Stimulated activated CD4-positive, alpha-beta T cell treated with anti-CD3 and anti-CD28 coated beads, Interleukin-2, amount 100 ng/mL, for 4 hours (primary cell): ENCODE measurements at places on chromosomes 16 and 17.

GRCh38 chr16:84486126-84486525 is 18.3 kb downstream of the MEAK7 start:
- DNase-seq = no peak

- DNase-seq = no peak
These were observed 153.8 kb downstream of the MSI2 start for GRCh38 chr17:57410169-57410568.

- no peak for DNase-seq
These were observed 3.3 kb upstream of the CARHSP1 start for GRCh38 chr16:8872071-8872470.

GRCh38 chr17:61406971-61407911 is 7.6 kb downstream of the TBX2 start:
- DNase-seq = no peak

DNA sequence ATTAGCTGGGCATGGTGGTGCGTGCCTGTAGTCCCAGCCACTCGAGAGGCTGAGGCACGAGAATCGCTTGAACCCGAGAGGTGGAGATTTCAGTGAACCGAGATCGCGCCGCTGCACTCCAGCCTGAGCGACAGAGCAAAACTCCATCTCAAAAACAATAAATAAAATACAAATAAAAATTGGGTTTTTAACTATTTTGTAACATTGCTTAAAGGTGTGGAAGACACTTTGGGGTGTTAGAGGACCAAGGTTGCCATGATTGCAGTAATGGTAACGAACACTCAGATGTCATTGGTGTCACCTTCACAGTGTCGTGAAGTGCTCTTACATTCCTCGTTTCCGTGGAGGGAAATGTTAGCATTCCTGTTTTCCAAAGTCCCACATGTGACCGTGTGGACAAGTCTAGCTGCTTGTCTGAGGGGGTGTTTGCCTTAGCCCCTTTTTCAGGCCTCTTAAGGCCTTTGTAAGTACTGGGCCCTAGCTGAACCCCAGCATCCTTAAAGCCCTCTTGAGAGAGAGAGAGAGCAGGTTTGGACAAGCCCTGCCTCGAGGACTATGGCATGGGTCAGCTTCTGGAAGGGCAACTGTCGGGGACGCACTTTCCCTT is 8.6 kb downstream of the C16orf96 start:
- no peak for DNase-seq

DNA sequence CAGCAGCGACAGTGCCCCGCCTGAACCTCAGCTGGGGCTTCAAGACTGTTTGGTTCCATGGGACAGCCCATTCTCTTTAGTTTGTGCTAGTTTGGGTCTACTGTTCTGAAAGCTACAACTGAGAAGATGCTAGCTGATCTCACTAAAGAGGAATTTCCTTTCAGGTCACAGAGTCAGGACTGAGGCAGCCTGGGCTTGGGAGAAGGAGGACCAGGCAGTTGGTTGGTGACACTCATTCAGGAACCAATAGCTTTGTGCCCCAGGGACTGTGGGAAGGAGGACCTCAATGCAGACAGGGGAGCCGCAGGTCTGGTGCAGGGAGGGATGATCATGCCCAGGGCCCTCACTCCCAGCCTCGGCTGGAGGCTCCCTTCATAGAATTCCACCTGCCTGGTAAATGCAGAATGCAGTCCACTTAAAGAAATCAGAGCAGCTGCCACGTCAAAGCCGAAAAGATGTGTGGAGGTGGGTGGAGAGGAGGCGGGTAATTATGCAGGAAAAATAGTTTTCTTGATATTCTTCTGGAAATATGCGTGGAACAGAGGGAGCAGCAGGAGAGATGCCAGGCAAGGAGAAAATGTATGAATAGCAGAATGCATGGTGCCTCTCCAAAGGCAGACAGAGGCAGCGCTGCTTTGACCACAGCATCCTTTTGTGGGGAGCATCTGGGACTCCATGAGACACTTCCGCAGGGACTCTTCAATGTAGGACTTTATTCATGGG is 32.6 kb upstream of the ZFP90 start:
- DNase-seq = no peak

GRCh38 chr16:75254359-75254837 is 3.0 kb upstream of the BCAR1 start:
- no peak for DNase-seq
